Right cardiac atrium (tissue), 5 donors: ENCODE measurements at places on chromosomes 5 and 9.

GRCh38 chr5:173750538-173751265 lies 134.3 kb upstream of the BOD1 start:
- no peak for DNase-seq

DNA sequence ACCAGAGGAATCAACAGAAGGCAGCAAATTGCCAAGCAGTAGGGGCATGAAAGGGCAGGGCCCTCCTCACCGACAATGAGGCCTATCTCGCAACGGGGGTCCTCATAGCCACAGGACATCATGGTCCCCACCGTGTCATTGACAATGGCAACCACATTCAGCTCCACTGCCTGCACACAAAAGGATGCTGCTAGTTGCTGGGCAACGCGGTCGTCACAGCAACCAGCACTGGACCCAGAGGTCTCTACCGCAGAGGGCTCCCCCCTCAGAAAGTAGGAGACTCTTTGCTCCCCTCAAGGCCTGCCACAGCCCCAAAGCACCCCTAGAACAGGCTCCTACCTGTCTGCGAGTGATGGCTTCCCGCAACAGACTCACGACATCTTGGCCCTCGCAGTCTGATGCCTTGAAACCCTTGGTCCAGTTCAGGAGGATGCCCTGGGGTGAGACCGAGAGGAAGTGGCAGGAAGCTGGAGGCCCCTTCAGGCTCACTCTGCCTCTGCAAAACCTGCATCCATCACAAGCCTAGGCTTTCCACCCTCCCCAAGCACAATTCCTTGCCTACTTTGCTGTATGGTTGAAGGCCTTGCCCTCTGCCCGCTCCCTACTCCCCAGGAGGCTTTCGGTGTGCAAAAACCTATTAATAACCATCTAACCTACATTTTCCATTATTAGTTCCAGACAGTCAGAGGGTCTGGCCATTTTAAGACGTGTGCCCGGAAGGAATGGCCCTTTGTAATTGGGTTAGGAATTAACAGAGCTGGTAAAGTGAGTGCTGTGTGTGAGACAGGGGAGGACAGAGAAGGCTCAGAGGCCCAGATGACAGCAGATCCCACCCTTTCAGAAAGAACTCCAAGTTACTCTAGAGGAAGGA lies 15.2 kb downstream of the HK3 start:
- no peak for DNase-seq

GRCh38 chr9:109910671-109911518 lies 130.9 kb downstream of the PALM2AKAP2 start:
- DNase-seq = no peak

DNA sequence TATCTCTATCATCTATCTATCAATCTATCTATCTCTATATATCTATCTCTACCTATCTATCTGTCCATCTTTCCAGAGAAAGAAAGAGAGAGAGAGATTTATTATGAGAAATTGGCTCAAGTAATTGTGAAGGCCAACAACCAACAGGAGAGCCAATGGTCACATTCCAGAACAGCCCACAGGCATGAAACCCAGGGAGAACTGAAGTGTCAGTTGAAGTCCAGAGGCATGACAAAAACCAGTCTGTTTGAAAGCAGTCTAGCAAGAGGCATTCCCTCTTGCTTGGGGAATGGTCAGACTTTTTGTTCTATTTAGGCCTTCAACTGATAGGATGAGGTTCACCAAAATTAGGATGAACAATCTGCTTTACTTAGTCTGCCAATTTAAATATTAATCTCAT lies 87.6 kb upstream of the PLCXD3 start:
- DNase-seq = no peak

DNA sequence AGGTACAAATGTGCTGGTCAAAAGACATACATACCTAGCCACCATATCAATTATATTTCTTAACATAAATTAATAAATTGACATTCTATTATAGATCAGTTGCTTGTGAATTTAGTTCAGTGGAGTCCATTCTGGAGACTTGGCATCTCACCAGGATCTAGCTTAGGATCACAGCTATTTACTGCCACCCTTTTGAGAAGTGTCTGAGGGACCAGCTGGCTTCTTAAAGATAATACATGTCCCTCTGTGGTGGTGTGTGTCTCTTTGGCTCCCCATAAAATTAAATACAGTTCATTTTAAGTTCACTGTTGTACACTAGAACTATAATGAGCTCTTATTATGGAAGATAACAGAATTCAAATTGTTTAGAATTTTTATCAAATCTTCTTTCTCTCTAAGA lies 290.7 kb downstream of the PRELID2 start:
- no peak for DNase-seq

DNA sequence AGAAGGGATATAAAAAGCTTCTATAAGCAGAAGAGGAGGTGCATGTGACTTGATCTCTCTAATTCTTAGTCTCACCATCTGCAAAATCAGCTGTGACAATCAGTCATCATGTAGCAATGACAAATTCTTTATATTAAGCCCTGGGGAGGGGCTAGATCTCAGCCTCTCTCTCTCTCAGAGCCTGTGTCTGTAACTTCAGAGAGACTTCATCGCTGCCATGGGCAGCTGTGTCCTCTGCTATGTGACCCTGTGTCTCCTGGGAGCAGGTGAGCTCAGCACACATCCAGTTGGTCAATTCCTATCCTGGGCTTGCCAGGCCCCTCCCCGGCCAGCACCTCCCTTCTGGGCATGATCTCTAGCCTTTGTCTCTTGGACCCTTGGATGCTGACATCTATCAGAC lies 109.6 kb downstream of the ANKRD18B start:
- no peak for DNase-seq

DNA sequence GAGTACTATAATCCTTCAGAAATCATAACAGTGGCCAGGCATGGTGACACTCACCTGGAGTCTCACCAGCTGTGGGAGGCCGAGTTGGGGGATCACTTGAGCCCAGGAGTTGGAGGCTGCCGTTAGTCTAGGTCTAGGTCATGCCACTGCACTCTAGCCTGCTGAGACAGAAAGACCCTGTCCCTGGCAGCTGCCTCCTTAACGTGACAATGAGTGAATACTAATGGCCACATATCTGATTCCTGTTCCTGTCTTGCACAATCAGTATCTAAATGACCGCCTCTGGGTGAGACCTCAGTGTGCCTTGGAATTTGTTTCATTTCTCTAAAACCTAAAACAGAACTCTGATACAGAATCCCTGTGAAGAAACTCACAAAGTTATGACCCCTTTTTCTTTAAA lies 131.0 kb upstream of the DAB2 start:
- peak; percentile 23 for DNase-seq

GRCh38 chr9:104589626-104590025 lies 9.6 kb downstream of the OR13C5 start:
- no peak for DNase-seq

GRCh38 chr9:95762322-95762721 lies 113.2 kb upstream of the ERCC6L2 start:
- no peak for DNase-seq

DNA sequence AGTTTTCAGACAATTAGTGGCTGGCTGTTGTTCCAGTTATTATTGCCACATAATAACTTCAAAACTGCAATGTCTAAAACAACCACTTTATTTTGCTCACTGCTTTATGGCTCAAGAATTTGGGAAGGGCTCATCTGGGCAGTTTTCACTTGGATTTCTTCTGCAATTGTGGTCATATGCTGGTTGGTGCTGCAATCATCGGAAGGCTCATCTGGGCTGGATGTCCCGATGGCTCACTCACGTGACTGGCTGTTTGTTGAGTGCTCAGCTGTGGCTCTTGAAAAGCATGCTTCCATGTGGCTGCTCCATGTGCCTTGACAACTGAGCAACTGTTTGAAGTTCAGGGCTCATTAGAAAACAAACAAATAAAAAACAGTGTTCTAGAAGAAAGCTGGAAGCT lies 1032.5 kb downstream of the DTWD2 start:
- DNase-seq = no peak

DNA sequence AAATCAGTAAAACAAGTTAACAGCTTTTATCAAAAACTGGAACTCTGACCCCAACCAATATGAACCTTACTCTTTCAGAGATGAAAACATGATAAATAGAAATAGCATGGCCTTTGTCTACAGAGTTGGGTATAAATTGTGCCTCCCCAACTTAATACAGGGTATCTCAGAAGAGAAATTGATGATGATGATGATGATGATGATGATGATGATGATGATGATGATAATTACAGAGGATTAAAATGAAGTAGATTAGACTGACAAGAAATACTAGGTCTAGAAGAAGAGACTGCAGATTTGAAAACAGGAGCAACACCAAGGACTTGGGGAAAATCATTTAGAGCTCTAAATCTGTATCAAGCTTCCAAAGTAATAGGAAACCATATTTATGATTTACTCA lies 27.1 kb downstream of the PFDN1 start:
- DNase-seq = no peak

- no peak for DNase-seq
Observed at GRCh38 chr9:18710065-18710464, 236.1 kb downstream of the ADAMTSL1 start.

DNA sequence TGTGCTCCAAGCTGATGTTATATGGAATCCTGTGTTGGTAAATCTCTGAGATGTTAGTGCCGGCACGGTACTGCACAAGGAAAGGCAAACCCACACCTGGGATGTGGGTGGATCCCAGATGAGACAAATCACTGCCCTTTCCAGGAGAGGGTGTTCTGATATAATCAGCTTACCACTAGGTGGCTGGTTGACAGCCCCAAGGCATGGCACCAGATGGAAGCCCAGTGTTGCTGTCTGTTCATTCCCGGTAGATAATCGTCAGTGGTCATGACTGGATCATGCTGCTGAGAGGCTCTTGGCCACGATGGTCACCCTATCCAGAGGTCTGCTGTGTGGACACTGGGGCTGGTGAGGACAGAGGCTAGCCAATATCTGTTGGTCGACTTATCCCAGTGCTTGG lies 184.0 kb downstream of the CACNA1B start:
- DNase-seq = no peak

DNA sequence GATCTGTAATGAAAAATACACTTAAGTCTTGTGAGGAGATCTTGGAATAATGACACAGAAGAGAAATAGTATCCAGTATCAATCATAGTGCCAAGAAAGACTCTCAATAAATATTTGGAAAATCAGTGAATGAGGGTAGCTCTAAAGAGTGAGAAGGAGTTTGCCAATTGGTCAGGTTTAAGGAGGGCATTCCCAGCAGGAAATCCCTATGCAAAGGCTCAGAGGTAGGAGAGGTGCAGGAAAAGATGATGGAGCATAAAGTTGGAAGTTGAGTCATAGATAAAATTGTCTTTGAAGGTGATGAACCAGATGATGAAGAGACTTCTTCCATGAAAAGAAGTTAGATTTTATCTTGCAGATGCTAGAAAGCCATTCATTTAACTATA lies 27.8 kb downstream of the TNPO1 start:
- no peak for DNase-seq

DNA sequence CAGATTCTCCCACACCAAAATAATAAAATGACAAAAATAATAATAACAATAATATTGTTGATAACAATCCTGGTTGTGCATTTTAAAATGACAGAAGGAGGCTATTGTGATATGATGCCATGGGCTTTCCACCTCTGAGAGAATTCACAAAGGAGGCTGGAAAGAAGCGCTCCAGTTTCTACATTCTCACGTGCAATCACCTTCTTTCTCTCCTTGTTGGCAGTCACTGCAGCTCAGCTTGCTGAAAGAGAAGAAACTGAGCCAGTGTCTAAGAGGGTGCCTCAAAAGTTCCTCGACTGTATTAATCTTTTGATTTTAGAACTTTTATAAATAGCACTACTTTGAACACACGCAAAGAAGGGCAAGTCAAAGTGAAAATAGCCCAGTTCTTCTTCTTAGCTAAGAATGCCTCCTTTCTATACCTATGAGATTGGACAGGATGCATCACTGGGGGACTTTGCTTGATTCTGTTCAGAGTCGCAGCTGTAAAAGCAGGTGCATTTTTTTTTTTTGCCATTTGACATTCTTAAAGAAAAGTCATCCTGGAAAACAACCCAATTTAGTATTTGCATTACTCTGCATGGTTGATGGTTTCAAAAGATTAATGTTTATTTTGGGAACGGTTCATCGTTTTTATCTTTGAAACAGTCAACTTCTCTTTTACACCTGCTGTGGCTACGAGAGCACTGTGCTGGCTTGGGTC lies 12.4 kb upstream of the SUB1 start:
- DNase-seq = no peak

DNA sequence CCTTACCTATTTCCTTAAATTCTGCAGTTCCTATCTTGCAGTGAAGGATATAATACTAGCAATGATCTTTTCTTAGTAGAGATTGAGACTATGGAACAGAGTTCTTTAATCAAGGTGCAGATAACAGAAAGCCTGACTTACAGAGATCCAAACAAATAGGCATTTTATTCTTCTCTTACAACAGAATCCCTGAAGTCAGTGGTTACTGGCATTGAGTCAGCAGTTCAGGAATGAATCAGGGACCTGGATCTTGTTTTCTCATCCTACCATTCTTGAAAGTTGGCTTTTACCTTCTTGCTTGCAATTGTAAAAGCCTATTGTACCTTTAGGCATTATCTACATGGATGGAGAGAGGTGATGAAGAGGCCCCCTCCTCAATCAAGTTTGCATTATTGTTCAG lies 47.5 kb upstream of the TLE4 start:
- DNase-seq = no peak

- peak; percentile 50 for DNase-seq
Observed at GRCh38 chr9:120348951-120349429, 231.0 kb downstream of the CDK5RAP2 start.

DNA sequence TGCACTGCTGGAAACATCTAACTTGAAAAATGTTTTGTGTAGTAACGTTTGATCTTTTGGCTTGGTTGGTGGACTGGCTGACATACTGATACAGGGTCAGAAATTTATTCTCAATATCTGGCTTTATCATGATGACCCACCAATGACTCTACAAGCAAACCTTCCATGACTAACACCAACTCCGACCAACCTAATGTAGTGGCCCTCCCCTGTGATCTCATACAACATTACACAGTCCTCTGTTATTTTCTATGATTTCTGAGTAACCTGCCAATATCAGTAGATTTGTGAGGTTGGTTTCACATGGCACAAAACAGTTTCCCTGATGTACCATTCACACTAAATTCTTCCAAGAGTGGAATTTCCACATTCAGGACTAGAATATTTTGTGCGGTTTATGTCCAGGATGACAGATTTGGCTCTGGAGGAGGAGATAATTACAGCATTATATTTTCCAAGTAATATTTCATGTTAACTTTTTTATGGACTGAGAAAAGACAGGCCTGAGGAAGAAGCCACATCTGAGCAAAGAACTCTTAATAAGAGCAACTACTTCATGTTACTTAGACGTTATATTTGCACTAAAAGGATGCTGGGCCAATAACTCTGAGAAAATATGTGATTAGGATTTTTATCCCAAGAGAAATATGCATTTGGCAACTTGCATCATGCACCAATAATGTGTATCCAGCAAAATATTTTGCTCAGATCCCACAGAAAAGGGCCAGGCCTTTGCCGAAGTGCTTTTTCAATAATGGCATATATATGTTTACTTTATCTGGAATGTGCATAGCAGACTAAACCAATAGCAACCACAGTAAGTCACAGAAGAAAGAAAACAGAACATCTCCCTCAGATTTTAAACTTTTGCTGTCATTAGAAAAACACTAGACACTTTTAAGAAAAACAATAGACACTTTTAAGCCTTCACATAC lies 273.4 kb downstream of the KCNN2 start:
- DNase-seq = no peak

- DNase-seq = no peak
Observed at GRCh38 chr5:94473936-94474335, 144.5 kb downstream of the KIAA0825 start.
